ENCODE measurements at places on chromosomes 7 and 10.

- DNase-seq = no peak
These were observed 319.1 kb upstream of the PHYHIPL start for GRCh38 chr10:58857251-58857805.

DNA sequence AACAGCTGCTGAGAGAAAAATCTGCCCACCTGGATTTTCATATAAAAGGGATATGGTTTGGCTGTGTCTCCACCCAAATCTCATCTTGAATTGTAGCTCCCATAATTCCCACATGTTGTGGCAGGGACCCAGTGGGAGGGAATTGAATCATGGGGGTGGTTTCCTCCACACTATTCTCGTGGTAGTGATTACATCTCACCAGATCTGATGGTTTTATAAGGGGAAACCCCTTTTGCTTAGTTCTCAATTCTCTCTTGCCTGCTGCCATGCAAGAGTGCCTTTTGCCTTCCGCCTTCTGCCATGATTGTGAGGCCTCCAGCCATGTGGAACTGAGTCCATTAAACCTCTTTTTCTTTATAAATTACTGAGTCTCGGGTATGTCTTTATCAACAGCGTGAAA lies 20.8 kb upstream of the MKI67 start:
- DNase-seq = no peak

DNA sequence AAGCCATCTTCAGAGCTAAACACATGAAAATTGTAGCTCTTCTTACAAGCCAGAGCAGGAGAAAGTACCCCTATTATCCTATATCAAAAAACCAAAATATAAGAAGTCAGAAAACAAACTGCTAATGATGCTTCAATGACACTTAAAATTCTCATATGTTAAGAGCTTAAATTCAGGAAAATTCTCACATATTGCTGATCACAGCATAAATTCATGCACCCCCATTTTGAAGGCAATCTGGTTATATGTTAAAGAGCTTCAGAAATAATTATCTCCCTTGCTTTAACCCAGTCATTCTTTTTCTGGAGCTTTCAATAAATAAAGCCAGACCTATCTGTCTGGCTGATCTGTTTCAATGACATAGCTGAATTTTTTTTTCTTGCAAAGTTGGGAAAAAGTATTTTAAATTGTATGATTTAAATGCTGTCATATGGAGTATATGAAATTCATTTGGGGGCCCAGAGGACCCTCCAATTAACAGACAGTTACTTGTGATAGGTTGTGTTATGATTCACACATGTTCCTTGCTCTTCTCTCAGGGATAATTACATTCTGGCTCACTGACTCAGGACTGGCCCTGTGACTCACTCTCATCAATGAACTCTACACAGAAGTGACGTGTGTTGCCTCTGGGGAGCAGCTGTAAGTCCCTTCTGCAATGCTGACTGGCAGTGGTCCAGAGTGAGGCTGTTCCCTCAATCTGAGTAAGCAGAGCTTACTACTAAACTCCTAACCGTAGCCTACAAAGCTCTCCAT lies 85.2 kb downstream of the HGF start:
- DNase-seq = peak; percentile 92

- no peak for DNase-seq
These were observed 34.3 kb downstream of the FAM204A start for GRCh38 chr10:118307859-118308258.

GRCh38 chr7:52085610-52086009 lies 769.0 kb upstream of the COBL start:
- DNase-seq = no peak

Measured in glomerular endothelial cell (primary cell).